Eye (tissue), 1 donor: ENCODE measurements at places on chromosomes 12 and 14.

DNA sequence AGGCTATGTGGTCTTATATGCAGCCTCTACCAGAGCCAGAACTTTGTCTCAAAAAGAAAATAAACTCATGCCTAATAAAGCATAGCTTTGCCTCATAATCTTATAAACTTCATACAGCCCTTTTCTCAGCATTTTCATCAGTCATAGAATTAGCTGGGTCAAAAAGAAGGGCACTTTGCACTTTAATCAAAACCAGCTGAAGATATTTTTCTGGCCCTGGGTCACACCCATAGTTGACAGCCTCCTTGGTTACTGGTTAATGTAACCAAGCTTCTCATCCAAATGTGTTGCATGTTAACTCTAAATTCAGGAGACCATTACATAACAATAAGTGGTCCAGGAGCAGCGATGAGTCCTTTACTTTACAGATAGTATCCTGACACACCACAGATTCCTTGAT is 558.2 kb downstream of the FLRT2 start:
- peak; percentile 22 for DNase-seq

DNA sequence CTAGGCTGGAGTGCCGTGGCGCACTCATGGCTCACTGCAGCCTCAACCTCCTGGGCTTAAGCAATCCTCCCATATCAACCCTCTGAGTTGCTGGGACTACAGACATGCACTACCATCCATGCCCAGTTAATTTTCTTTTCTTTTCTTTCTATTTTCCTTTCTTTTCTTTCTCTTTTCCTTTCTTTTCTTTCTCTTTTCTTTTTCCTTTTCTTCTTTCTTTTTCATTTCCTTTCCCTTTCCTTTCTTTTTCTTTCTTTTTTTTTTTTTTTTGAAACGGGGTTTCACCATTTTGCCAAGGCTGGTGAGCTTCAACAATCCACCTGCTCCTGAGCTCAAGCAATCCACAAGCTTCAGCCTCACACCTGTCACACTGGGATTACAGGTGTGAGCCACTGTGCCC is 60.1 kb upstream of the ACSS3 start:
- no peak for DNase-seq

- DNase-seq, result no peak
Measured at GRCh38 chr12:2068653-2069052, 15.9 kb downstream of the CACNA1C start.

DNA sequence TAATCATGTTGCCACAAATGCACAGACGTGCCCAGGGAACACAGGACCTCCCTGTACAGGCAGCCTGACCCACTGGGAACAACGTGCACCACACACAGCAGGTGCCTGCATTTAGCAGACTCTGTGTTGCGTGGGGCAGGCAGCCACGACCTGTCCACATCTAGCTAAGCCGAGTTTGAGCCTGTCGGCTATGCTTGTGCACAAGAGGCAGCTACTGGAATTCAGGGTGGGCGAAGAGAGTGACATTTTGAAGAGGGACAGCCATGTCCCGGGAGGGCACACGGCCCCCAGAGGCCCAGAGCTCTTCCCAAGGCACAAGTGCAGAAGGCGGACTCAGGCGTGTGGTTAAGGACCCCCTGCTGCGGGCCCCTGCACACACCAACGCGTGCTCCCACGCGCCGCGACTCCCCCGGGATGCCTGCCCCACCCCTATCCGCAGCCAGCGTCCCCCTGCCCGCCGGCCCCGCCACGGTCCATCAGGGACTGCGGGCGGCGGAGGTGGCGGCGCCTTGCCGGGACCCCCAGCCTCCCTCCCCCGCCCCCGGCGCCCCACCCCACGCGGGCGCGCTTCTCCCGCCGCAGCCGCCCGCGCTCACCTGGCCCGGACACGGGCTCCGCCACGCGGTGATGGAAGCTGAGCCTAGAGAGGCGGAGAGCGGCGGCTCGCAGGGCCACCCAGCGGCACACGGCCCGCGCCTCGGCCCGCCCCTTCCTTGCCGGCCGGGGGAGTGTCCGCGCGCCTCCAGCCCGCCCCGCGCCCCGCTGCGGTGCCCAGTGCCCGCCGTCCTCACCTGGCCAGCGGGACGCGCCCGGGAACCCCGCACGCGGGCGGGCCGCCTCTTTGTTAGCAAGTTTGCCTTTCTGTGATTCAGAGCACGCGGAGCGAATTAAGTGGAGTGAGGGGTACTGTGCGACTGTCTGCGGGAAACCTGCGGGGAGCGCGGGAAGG is 125.3 kb upstream of the PRMT8 start:
- peak; percentile 77 for DNase-seq

DNA sequence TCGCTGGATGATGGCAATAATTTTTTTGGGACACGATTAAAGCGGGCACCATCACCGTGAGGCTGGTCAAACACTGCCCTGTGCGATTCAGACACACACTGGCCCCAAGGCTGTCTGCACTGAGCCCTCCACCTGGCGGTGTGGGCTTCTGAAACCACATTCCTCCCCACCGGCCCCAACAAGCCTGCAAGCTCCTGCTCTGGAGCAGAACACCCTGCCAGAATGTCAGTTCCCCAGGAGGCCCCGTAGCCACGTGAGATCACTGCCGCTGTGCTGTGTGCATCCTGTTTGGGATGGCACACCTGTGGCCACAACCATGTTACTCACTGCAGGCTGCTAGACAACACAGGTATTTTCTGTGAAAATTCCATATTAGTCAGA is 7.9 kb downstream of the GSC start:
- no peak for DNase-seq

GRCh38 chr12:113880988-113881962 is 84.8 kb downstream of the RBM19 start:
- no peak for DNase-seq

GRCh38 chr14:33068626-33069025 is 129.9 kb downstream of the NPAS3 start:
- DNase-seq, result no peak

DNA sequence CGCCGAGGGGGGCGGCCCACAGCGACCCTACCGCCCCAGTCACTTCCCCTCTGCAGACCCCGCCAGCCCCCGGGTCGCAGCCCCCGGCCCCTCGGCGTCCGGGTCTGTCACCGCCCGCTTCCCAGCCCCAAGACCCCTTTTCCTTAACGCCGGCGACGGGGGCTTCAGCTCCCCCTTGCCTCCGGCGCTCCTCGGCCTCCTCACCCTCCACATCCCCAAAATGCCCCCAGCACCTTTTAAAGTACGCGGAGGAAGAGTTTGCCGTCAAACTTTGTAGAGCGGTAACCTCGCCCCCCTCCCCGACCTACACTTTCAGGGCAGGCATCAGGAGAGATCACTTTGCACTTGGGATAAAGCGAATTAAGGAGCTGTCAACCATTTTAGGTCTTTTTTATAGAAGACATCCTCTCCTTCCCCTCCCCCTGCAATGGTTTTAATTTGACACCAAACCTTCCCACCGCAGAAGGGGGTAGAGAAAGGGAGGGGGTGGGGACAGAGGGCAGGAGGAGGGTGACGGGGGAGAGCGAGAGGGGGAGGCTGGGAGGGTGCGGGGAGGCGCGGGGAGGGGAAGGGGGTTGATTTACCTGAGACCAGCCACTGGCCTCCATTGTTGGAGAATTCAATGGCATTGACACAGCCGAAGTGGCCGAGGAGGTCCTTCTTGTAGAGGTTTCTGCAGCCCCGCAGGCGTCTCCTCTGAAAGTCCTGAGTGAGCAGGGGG is 578 bp downstream of the DCAF5 start:
- peak; percentile 76 for DNase-seq

DNA sequence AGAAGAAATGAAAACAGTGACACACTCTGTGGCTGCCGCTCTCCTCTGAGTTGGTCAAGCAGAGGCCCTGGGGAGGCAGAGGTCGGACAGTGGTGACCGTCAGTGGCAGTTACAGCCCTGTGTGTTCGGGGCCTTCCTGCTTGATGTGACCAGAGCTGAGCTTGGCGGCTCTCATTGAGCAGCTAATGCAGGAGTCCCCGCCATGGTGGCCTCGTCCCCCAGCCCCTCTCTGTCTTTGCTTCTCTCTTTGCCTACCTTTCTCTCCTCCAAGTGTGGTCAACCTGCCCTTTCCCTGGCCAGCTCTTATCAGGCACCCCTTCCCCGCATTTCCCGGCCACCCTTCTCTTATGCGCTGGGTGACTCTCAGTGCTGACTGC is 362.8 kb downstream of the CACNA1C start:
- DNase-seq, result no peak

- DNase-seq, result peak; percentile 15
Measured at GRCh38 chr14:50082308-50082742, 34.0 kb downstream of the VCPKMT start.

DNA sequence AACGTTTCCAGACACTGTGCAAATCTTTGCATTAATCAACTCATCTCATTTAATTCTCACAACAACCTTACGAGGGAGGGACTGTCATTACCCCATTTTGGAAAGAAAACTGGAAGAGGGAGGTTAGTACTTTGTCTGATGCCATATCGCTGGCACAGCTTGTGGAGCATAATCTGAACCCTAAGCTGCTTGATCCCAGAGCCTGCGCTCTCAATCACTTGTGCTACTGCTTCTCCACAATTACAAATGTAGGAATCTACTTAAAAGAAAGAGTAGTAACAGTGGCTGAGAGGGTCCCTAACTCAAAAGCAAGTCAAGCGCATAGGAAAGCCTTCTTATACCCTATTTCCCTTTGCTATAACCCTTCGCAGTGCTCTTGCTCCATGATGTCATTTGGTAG is 3.2 kb downstream of the EFS start:
- no peak for DNase-seq

DNA sequence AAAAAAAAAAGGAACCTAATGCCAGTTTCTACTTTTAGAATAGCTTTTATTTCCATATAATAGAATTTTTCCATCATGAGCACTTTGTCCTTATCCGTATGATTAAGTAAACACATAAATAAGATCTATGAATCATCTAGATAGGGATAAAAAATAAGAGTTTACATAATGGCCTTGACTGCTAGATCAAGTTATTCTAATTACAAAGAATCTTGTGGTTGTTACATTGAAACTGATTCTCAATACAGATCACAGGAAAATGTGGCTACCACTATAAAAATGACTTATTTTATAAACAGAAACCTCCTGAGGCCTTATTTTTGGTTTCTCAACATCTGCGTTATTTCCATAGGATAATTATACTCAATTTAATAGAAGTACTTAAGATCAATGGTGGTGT is 34.4 kb upstream of the NDUFA12 start:
- no peak for DNase-seq

GRCh38 chr14:102283631-102284129 is 21.3 kb downstream of the MOK start:
- DNase-seq, result no peak

- peak; percentile 44 for DNase-seq
Measured at GRCh38 chr12:26268841-26269561, 73.6 kb downstream of the SSPN start.

DNA sequence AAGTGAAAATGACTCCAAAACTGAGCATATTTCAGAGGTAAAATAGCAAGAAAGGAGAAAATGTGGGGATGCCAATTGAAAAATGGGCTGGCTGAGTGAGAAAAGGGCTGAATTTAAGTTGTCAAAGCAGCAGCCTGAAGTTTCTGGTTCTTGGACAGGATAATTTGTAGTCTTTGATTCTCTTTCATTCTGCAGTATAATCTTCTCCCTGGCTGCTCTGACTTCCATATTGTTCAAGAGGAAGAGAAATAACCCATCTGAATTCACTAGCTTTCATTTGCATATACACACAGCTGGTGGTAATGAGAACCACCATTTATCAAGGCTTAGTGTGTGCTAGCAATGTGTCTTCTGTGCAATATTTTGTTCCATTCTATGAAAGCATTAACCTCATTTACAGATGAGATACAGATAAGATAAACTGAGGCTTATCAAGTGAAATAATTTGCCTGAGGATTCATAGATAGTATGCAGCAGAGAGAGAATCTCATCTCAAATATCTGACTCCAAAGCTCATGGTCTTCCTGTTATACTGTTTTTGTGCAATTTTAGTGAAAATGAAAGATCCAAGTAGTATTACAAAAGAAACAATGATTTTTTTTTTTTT is 184.2 kb downstream of the TMTC2 start:
- DNase-seq, result no peak

- DNase-seq, result no peak
Measured at GRCh38 chr12:6161124-6161882, 36.8 kb upstream of the VWF start.

- peak; percentile 54 for DNase-seq
Measured at GRCh38 chr14:33393895-33394368, 455.3 kb downstream of the NPAS3 start.
